IMR-90 (cell line): ENCODE measurements at places on chromosomes 5 and 9. TPM values are rescaled to one million over a fixed set of nuclear protein-coding genes. Genes with fewer than 3 reads are reported as not detected.

The GMCL2 gene
- not detected in 2 replicates for polyA plus RNA-seq

The SPARC gene
- polyA plus RNA-seq, result 4,692 and 5,281 TPM in 2 replicates

The SPATA31A1 gene
- polyA plus RNA-seq, result not detected in 2 replicates

The FAM200C gene
- 1.1 and 1.7 TPM in 2 replicates for polyA plus RNA-seq

The FOXD4L5 gene
- polyA plus RNA-seq, result not detected in 2 replicates

The NR6A1 gene
- polyA plus RNA-seq, result 0.10 and 0.14 TPM in 2 replicates

The SH3RF2 gene
- 1.3 and 1.7 TPM in 2 replicates for polyA plus RNA-seq

The CHSY3 gene
- polyA plus RNA-seq, result 0.46 and 0.62 TPM in 2 replicates

The ADAM19 gene
- polyA plus RNA-seq, result 47.8 and 49.2 TPM in 2 replicates

The QRFP gene
- polyA plus RNA-seq, result not detected in 2 replicates

DNA sequence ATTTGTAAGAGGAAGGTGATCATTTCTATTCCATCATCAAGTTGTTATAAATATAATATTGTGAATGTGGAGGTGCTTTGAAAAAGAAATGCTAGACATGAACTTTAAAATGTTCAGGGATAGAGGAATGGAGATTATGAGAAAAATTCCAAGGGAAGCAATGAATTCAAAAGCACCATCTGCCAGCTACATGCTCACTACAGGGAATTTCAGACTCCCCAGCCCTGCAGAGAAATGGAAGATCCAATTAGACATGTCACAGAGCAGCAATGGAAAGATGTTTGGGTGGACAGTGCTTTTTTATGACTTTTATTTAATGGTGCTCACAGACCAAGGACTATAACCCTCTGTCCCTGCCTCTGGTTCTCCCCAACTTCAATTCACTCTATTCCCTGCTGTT lies 209.7 kb downstream of the ESM1 start:
- no peak for DNase-seq

DNA sequence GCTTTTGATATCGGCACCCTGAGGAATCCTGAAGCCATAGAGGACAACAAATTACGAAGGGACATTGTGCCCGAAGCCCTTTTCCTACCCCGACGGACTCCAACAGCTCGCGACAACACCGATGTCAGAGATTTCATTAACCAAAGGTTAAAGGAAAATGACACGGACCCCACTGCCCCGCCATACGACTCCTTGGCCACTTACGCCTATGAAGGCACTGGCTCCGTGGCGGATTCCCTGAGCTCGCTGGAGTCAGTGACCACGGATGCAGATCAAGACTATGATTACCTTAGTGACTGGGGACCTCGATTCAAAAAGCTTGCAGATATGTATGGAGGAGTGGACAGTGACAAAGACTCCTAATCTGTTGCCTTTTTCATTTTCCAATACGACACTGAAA lies 129.5 kb downstream of the CDH6 start:
- DNase-seq, result no peak

DNA sequence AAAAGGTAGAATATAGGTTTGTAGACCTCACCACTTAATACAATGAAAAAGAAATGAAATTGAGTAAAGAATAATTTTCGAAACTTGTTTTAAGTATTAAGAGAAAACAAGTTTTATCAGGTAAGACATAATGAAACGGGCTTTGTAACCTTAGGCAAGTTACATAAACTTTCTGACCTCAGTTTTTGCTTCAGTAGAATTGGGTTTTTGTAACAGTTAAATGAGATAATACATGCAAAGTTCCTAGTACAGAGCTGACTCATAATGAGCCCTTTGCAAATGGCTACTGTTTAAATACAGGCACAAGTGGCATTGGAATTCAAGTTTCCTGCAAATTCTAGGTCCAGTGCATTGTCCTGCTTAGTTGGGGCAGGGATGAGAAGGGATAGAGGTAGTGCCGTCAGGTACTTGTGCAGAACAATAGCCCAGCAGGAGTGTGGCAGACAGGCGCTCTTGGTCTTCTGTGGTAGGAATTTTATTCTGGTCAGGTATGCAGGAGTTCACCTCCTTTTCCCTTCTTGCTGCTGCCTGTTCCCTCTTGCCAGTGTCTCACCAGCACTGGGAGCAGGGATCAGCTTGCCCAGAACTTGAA lies 203.8 kb downstream of the PBX3 start:
- DNase-seq, result no peak

- no peak for DNase-seq
Observed at GRCh38 chr9:33051144-33051543, 25.3 kb downstream of the SMU1 start.

- no peak for DNase-seq
Observed at GRCh38 chr9:87885484-87886189, 3.0 kb downstream of the SPATA31E1 start.

GRCh38 chr9:84411683-84412267 lies 71.2 kb upstream of the SLC28A3 start:
- no peak for DNase-seq

GRCh38 chr9:132559711-132560110 lies 22.7 kb upstream of the BARHL1 start:
- DNase-seq, result no peak

- DNase-seq, result no peak
Observed at GRCh38 chr9:130943777-130944176, 4.7 kb upstream of the FIBCD1 start.

DNA sequence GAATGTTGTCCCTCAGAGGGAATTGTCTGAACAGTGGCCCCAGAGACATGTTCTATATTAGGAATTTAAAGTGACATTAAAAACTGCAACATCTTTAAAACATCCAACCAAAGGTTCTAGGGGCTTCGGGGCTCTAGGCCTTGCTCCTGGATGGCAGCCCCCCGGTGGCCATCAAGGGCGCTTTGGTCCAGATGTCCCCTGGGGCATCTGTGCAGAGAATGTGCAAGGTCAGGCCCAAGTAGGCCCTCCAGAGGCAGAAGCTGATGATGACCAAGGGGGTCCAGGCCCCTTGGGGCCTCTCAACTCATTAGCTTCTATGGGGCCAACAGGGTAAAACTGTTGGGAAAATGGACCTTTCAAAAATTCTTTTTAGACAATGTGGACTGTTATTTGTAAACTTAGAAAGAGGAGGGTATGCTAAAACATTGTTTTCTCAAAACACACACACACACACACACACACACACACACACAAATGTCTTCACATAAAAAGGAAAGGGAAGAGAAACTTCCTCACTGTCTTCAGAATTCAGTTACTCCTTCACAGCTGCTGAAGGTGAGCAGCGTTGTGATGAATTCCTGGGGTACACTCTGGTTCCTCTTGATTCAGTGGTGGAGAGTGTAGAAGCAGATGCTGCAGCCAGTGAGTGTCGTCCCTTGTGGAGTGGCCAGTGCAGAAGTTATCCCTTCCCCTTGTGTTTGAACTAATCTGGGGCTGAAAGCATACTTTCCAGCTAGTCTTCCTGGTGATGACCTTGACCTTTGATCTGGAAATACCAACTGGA lies 125.2 kb downstream of the WDR41 start:
- DNase-seq, result no peak

- peak; percentile 66 for DNase-seq
Observed at GRCh38 chr5:150043657-150044328, 42.6 kb downstream of the CSF1R start.

DNA sequence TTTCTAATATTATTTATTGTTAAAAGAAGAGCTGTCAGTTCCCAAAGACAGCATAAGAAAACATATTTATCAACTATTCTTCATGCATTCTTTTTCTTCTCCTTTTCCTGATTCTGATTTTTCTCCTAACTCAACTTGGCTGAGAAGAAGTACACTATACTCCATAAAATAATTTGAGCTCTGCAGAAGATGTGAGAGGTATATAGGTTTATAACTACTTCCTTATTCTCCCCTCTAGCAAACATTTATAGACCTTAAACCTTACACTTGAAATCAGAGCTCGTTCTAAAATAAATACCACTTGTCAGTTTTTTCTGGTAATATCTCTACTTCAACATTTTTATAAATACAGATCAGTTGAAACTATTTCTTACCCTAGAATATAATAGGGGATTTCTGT lies 724.8 kb upstream of the GRAMD2B start:
- DNase-seq, result no peak

DNA sequence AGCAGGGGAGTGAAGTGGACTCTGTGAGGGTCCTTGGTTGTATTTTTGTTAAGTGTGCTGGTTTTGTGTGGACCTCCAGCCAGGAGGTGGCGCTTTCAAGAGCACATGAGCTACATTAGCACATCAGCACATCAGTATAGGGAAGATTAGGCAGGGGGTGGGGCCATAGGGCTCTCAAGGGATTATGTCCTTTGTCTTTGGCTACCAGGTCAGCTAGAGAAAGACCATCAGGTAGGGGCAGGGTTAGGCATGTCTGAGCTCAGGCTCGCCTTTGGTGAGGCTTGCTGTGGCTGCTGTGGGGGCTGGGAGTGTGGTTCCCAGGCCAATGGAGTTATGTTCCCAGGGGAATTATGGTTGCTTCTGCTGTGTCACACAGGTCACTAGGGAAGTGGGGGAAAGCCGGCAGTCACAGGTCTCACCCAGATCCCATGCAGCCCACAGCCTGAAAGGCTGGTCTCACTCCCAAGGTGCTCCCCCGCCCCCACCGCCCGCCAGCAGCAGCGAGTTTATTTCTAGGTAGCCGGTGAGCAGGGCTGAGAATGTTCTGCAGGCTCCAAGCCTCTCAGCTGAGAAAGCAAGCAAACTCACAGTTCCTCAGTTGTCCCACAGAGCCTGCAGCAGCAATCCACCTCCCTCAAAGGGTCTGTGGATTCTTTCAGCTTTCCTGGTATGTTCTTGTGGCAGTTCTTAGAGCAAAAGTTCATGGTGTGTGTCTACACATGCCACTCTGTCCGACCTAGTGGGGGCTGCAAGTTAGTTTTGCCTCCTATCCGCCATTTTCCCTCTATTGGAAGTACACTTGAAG lies 13.7 kb downstream of the OR1J1 start:
- no peak for DNase-seq

DNA sequence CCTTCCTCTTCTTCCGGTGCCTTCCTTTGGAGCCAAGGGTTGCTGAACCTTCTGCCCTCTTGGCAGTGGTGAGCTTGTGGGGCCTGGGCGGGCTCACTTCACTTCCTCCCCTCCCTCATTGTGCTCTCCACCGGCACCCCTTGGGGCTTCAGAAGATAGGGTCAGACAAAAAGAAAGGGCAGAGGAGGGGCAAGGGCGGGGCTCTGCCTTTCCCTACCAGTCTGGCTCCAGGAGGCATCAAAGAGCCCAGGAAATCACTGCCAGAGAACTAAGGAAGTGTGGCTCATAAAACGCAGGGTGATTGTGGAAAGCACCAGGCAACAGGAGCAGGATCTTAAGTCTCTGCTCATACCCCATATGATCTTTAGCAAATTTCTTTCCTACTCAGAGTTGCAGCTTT lies 34.8 kb downstream of the ACOT12 start:
- no peak for DNase-seq

DNA sequence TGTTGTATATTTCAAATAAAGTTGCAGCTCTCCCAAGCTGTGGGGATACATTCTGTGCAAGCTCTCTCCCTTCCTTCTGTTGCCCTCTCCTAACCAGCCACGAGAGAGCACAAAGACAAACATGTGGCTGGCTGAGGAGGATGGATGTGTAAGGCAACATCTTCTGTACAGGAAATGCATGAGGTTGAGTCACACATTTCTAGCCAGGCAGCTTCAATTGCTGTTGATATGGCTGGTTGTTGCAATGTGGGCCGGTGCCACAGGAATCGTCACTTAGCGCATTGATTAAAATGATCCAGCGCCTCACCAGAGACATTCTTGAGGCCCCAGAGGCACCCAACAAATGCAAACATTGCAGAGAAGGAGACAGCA lies 207.1 kb downstream of the ICE1 start:
- DNase-seq, result no peak

GRCh38 chr5:34625246-34625645 lies 30.9 kb upstream of the RAI14 start:
- no peak for DNase-seq

DNA sequence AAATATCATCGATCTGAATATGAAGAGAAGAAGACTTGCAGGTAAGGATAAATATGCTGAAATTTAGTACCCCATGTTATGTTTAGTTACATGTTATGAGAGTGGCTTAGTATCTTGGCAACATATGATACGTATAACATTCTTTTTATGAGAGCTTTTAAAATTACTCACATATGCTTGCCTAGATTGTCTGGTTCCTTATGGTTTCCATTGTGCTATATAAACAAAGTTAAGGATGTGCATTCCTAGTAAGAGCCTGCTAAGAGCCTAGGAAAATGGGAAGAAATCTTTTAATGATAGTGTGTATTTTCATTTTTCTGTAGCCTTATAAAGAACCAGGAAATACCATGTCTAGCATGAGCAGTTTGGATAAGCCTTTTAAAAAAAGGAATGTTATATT lies 112.0 kb upstream of the KCNN2 start:
- DNase-seq, result peak; percentile 94

- peak; percentile 84 for DNase-seq
Observed at GRCh38 chr5:155082401-155082800, 68.8 kb downstream of the KIF4B start.

GRCh38 chr5:140145818-140146522 lies 20.2 kb downstream of the IGIP start:
- DNase-seq, result peak; percentile 66

GRCh38 chr5:76404223-76405211 lies 1.4 kb downstream of the IQGAP2 start:
- DNase-seq, result no peak

DNA sequence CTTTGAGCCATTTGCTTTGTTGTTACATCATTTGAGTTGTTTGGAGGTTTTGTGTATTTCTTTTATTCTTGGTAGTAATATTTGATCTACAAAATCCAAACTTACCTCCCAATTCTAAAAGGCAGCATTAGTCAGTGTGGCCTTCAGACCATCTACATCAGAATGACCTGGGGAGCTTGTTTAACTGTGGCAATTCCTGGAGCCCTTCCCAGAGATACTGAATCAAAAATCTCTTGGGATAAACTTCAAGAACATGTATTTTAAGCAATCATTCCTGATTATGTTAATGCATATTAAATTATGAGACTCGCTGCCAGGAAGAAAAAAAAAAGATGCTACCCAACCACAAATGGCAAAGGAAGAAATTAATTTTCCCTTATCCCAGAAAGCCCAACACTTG lies 268.9 kb upstream of the PDE4D start:
- no peak for DNase-seq
